ENCODE measurements at places on chromosomes 7 and 10.

DNA sequence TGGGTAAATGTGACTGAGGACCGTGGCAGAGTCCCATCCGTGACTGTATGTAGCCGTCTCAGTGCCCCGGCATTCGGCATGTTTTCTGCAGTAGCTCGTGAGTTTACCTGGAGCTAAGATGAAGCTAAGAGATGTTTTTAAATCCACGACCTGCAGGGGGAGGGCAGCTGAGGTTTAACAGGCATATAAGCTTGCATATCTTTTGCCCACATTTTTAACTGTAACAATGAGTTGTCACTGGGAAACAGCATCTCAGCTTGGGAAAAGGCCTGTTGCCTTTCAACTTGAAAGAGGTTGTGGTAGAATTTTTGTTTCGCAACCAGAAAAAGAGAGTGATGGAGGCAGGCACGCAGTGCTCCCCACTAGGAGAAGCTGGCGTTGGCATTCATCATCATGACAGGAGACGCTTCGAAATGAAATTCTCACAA, 77.7 kb downstream of the CELF2 start:
- no peak for DNase-seq

- no peak for DNase-seq
Measured at GRCh38 chr7:79285756-79286155, 167.7 kb downstream of the MAGI2 start.

DNA sequence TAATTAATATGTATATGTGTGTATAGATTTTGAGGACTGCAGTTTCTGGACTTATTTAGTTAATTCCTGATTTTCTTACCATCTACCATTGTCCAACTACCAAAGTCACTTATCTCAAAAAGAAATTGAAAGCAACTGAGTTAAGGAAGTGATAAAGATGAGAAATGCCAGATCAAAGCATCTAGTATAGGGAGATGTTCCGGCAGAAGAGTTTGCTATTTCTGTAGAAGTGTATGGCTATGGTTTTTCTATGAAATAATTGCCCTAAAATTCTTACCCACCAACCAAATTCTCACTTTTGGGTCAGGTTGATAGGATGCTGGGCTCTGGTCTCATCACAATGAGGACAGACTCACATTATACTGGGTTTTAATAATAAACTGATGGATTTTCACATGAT, 64.0 kb upstream of the RAB11FIP2 start:
- DNase-seq, result no peak

DNA sequence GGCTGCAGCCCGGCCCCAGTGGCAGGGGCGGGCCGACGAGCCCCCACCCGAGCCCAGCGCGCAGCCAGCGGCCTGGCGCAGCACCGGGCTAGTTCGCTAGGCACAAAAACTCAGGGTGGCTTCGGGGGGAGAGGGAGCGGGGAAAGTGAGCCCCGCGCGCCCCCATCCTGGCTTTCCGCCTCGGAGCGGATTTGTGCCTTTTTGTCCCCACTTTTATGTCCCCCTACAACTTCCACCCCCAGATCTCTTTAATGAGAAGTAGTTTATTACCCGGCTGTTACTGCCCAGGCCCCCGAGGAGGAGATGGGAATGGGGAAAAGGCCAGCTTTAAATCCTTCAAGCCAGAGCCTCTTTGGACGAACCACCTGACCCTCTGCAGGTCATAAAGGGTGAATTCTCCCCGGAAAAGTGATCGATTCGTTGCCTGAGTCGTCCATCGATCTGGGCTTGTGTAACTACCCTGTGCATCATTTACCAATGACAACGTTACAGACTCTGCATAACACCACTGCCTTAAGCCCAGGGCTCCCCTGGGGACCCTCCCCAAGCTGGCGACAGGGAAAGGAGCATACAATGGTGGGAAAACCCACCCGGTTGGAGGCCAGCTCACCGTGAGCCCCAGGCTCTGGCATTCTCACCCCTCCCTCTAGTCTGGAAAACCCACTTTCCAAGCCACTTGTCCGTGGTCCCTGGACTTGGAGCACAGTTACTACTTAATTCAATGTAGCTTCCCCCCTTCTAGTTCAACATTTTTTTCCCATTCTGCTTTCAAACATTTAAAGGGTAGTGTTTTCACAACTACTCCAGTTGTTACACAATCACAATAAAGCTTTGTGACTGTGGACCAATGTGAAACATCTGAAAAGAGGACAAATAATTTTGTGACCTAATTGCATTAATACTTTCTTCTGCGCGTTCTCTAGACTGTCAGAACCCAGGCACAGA, 748 bp upstream of the SH3PXD2A start:
- no peak for DNase-seq

DNA sequence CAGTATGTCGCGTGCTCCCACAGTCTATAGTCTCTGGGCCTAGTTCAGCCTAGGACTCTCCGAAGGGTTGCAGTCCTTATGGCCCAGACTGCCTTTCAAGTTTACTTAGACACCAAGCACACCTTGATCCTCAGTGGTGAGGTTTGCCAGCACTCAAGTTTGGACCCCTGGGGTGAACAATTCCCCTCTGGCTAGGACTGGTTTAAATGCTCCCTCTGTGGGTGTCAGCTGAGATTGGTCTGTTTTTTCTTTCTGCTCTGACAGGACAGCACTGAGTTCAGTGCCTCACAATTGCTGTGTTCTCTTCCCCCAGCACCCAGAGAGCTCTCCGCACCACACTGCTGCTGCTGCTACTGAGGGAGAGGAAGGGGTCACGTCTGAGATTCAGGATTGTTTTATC, 31.9 kb upstream of the AGR3 start:
- DNase-seq, result no peak

GRCh38 chr7:23242321-23242720, 4.3 kb upstream of the GPNMB start:
- DNase-seq, result no peak

DNA sequence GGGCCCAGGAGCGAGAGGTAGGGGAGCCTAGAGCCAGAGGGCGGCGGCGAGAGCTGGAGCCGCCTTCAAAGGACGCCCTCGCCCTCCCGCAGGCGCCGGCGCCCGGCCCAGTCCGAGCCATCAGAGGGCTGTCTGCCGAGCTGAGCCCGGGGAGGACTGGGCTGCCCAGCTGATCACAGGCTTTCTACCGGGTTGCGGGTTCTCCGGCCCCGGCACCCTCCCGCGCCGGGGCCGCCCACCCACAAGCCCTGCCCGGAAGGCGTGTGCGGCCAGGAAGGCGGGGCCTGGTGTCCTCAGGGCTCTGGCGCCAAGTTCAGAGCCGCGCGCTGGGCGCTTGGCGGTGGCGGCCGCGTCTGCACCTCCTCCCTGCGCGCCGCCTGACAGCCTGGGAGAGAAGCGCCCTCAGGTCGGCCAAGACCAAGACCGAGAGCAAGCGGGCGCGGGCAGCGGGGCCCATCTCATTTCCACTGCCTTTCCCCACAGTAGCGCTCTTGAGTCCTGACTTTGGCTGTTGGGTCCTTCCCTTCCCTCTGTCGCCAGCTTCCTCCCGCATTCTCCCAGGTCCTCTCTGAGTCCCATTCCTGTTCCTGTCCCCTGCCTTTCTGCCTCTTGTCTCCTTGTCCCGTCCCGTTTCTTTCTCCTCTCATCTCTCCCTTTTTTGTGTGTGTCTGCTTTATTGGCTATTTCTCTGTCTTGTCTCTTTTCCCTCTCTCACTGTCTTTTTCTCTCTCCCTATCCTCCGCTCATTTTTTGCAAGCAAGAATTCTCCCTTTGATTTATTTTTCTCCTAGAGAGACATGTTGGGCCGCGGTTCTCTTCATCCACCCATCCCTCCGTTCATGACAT, 60.6 kb upstream of the MSMB start:
- DNase-seq, result peak; percentile 18

GRCh38 chr10:102375250-102375649, 20.3 kb upstream of the NFKB2 start:
- no peak for DNase-seq

All from putamen (tissue), 1 donor.